ENCODE measurements at places on chromosomes 6 and 20. TPM values are rescaled to one million over a fixed set of nuclear protein-coding genes. Genes with fewer than 3 reads are reported as not detected.

The RUNX2 gene
- 46.1 TPM for total RNA-seq

DNA sequence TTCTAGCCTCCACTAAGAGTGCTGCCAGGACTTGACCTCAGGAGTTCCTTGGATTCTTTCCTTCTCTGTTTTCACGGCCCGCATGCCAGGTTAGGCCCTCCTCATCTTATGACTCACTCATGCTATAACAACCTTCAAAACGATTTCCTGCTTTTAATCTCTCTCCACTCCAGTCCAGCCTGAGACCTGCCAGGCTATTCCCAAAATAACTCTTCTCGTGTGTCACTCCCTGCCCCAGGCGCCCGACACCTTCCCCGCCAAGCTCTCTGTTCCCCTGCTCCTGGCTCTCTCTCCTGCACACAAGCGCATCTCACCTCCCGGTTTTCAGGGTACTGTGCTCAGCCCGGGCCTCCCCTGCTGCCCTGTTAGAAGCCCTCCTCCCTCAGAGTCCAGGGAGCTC lies 64.1 kb upstream of the RPS6KA2 start:
- peak; percentile 34 for DNase-seq

DNA sequence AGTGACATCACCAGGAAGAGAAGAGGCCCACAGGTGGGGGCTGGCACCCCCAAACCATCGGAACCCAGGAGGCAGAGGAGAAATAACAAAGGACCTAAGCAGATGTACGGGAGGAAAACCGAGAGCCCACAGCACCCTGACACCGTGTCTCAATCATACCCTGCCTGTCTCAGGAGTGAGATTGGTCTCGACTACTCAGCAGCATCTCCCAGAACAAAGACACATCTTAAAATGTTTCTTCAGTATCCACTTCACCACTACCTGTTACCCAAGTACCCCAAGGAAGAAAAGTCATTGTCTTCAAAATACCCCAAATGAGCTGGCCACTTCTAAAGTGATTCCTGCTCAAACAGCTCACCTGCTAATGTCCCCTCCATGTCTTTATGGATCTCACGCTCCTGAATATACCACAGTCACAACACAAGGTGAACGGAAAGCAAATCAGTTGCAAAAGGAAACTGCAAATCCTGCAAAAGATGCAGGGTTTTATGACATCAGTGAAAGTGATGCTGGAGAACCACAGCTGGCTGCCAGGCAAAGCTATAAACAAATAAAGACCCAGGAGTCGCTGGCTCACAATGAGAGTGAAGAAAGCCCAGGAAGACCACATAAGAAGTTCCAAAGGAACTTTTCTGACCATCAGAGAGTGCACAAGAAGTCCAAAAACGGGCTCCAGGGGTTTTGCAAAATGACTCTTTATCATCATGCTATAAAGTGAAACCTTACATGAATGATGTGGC lies 44.1 kb downstream of the PREX1 start:
- no peak for DNase-seq

DNA sequence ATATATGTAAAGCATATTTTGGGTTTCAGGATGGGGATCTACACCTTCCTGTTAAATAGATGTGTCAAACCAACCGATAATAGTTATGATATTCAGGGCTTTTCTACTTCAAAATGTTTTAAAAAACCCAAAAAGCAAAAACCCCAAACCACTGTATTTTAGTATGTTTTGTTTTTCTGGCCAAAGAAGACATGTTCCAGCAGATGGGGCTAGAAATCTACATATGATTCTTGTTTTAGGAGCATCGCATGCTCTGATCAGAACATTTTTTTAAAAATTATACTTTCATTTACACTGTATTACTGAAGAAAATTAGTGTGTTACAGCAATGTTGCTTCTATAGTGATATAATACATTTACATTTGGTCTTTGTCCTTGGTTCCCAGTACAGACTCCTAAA lies 11.0 kb downstream of the RMND1 start:
- DNase-seq, result no peak

- no peak for DNase-seq
Measured at GRCh38 chr20:3000852-3001523, 42.4 kb upstream of the GNRH2 start.

GRCh38 chr6:43924222-43924702 lies 154.3 kb downstream of the VEGFA start:
- DNase-seq, result no peak

DNA sequence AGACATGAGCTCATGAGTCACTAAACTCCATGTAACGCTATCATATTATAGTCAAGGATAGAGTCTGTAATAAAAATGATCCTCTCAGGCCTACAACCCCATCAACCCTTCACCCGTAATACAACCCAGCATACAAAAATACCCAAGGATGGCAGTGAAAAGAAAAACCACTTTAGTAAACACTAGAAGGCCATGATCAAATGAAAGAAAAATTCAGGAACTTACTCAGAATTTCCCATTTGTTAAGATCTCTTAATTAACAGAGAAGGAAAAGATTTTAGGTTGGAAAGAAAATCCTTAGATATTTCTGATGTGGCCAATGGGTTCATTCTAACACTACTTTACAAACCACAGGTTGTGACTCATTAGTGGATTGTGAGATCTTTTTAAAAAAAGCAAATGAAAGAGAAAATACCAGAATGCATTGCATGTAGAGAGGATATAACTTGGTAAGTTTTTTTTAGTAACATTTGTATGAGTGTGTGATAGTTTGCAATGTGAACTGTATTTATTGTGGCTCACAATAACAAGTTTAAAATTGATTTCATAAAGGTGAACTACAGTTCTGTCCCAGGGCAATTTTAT lies 8.0 kb upstream of the UBE2J1 start:
- peak; percentile 26 for DNase-seq

- DNase-seq, result no peak
Measured at GRCh38 chr6:145967549-145967948, 3.4 kb upstream of the SHPRH start.

- DNase-seq, result peak; percentile 2
Measured at GRCh38 chr20:63129376-63129965, 86.5 kb downstream of the YTHDF1 start.

- no peak for DNase-seq
Measured at GRCh38 chr20:25082498-25082873, 545 bp upstream of the VSX1 start.

DNA sequence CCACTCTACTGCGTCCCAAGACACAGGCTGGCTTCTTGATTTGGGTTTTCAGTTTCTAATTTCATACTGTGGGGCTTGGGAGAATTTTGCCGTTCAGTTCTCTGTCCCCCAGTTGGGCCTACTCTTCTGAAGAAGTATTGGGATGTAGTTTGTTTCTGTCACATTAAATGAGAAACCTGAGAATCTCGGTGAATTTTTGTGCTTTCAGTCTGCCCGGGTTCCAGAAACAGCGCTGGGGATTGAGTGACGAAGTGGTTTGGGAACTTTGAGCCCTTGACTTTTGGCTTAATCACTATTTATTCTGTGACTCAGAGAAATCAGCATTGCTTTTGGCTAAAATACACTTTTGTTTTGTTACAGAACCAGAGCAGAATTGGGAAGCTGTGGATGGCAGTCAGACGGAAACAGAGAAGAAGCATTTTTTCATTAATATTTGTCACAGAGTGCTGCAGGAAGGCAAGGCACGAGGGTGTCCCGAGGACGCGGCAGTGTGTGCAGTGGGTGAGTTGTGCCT lies 74.0 kb downstream of the IGF2R start:
- no peak for DNase-seq
